ENCODE measurements at places on chromosomes 4 and X.

DNA sequence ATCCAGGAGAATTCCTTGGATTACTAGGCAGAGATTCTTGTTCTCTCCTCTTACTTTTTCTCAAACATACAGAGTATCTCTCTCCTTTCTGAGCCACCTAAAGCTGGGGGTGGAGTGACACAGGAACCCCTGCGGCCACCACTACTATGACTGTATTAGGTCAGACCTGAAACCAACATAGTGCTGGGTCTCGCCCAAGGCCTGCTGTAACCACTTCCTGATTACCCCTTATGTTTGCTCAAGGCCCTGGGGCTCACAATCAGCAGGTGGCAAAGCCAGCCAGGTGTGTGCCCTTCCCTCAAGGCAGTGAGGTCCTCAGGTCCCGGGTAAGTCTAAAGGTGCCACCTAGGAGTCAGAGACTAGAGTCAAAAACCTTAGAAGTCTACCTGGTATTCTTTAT lies 166.4 kb downstream of the PARM1 start:
- DNase-seq: no peak

DNA sequence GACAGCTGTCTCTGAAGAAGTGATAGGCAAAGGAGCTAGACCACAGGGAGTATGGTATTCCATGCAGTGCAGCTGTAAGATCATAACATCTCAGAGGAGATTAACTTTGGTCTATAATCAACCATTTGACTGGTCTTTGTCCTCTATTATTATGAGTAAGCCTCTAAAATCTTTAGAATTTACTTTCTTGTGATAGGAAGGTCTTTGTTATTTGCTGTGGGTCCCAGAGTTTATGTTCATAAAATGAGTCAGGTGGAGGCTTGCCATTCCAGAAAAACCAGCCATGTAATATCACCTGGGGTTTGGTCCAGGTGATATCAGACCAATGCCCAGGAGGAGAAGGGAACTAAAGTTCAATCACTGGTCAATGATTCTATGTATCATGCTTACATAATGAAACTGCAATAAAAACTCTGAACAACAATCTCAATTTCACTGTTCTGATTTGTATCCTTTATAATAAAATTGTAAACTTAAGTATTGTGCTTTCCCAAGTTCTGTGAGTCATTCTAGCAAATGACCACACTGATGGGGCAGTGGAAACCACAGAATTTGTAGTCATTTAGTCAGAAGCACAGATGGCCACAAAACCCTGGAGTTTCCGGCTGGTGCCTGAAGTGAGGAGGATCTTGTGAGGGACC lies 239.6 kb upstream of the TRAM1L1 start:
- no peak for DNase-seq

DNA sequence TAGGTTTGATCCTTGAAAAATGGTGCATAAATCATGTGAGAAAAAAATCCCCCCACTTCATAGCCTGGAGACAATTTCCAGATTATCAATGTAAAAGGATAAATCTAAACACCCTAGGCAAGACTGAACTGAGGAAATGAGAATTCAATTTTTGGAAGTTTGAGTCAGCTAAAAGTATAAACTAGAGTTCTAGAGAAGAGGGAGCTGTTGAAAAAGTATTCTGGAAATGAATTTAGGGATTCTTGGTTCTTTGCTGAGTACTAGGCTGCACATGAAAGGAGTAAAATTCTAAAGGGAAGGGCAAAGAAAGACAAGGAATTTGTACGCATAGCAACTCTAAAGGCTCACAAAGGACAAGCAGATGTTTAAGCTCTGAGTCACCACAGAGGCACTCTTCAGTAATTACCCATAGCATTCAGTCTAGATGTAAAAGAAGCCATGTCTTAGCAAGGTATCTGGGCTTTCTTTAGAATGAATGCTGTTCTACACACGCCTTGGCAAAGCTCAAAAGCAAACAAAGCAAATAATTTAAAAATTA lies 896.5 kb downstream of the PDHA2 start:
- DNase-seq: no peak

- DNase-seq: no peak
Measured at GRCh38 chrX:435536-436122, 48.9 kb upstream of the PPP2R3B start.
